ENCODE measurements at places on chromosomes 3 and 15.

- DNase-seq, result peak; percentile 59
These were observed 1.9 kb upstream of the VWA5B2 start for GRCh38 chr3:184227481-184227935.

DNA sequence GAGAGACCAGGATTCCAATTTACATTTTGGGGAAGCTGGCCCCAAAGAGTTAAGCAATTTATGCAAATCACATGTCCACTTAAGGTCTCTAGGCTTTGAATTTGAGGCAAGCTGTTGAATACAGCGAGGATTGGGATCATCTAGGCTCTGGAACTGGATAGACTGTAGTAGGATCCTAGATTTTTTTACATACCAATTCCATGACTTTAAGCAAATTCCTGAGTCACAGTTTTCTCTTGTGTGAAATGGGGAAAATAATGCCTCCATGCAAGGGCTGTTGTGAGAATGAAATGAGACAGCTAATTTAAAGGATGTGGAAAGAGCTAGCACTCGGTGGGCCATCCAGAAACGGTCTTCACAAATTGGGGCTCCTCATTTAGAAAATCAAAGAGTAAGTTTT lies 103.4 kb downstream of the MINAR1 start:
- no peak for DNase-seq

DNA sequence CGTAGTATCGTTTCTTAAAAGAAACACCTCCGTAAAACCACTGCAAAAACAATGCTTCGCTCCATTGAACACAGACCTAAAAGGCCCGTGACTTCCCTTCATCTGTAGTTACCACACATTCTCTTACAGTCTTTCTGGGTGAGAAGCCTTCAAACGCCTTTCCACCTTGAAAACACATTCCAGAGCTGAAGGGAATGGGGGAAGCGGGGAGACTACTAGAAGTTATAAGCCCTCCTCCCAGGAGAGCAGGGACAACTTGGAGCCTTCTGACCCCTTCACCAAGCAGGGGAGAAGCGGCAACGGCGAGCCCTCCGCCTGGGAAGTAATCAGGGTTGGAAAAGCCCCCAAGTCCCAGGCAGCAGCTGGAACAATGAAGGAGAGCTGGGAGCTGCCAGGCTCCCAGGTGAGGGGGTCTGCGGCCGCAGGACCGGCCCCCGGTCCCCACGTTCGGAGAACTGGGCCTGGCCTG lies 461 bp downstream of the SECISBP2L start:
- peak; percentile 64 for DNase-seq

GRCh38 chr15:42108806-42109205 lies 14.4 kb upstream of the PLA2G4D start:
- DNase-seq, result no peak

DNA sequence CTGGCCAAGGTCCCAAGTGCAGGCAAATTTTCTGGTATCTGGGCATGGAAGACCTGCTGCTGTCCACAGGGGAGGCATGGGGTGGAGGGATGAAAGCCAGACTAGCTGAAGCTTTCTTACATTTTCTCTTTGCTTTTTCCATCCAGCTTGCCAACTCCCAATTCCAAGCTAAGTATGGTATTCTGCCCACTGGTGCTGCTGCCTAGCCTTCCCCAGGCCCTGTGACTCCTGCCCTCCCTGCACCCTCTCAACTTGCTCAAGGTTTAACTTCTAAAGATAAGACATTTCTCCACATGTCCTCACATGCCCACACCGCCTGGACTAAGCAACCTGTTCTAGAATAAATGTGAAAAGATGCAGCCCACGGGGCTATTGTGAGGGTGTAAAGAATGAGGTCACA lies 59.5 kb upstream of the HACD2 start:
- DNase-seq, result no peak

GRCh38 chr3:110799271-110799670 lies 272.3 kb upstream of the NECTIN3 start:
- no peak for DNase-seq

DNA sequence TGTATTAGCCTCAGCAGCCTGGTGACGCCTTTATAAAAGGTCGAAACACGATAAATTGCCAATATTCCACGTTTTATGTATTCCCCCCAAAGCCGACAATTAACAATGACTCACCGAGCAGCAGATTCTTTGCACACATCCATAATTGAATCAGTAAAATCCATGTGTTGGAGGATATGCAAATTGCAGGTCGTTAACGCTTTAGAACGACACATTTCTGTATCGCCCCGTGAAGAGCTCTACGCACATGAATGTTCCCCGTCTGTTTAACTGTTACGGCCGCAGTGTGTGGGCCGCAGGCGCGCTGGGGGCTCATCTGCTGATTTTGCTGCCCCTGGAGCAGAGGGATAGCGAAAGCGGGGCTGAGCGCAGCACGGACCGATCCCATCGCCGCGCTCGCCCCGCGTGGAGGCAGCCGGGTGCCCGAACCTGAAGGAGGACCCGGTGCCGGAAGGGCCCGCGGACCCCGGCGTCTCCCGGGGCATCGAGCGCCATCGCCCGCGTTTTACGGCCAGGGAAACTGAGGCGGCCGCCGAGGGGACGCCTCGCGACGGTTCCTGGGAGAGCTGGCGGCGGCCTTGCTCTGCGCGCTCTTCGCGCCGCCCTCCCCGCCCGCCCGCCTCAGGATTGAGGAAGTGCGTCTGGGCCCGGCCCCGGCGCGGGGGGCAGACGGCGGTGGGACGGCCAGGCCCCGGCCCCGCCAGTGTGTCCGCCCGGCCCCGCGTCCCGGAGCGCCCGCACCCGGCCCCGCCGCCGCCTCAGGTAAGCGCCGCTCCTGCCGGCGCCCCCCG lies at the start of gene LRRK1:
Gene LRRK1, plus strand, starts transcription at position 668 of the 791 bp plus-strand sequence. CDS start 5,276 bp downstream, outside the sequence.
- peak; percentile 59 for DNase-seq

DNA sequence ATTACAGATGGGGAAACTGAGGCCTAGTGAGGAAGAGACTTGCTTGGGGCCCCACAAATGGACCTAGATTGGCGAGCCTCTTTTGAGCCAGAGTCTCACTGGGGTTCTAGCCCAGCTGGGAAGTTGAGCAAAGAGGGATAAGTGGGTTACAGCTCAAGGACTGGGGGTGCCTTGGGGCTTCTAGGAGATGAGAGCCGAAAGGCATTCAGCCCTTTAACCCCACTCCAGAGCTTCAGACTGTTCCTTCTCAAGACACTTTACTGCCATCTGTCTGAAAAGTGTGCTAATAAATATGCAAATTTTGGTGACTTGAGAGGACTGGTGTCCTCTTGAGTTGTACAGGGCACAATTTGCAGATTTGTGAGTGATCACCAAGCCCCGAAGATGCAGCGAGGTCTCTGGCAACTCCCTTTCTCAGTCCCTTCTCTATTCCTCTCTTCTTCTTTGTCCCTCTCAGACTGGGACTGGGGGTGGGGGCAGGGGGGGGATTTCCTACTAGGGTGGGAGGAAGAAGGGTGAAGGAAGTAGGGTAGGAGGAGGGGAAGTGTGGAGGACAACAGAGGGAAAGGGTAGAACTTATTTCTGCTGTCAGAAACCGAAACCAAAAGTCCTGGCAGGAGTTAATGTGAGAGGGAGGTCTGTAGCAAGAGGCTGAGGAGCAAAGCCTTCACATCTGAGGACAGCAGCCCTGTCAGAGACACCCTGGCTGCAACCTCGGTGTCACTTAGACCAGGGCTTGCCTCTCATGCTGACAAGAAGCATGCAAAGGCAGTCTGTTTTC lies 16.2 kb upstream of the ANKDD1A start:
- peak; percentile 51 for DNase-seq

DNA sequence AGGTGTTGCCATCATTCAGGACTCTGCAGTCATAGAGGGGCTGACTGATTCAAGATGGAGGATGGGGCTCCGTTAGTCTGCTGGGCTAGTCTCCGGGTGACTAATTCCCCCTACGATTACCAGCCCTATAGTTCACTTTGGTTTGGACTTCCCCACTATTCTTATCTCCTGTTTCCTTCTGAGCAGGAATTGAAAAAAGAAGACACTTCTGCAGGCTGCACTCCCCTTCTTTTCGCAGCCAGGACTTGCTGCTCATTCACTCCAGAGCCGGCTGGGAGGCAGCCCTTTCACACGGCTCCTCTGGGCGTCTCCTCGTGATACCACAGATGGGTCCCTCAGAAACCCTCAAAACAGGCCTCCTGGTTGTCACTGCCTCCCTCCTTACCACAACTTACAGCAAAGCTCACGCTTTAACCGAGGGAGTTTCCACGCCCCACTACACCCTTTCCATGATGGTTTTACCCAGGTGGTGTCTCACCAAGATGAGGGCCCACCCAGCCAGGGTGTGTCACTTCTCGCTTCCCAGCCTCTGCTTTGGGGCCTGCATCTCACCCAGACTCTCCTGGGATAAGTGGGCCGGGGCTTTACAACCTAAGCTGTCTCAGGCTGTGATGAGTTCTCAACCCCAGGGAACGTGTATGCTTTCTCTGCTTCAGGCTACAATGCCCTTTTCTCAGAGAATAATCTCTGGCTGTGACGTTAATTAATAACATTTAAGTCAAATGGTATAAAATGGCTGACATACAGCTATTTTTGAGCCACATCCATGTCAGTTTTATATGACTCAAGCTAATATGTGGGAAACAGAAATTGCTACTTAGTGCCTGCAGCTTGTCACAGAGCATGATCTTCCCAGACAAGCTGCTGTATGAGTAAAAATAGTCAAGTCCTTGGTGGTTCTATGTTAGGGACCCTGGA lies 11.9 kb downstream of the CX3CR1 start:
- no peak for DNase-seq

DNA sequence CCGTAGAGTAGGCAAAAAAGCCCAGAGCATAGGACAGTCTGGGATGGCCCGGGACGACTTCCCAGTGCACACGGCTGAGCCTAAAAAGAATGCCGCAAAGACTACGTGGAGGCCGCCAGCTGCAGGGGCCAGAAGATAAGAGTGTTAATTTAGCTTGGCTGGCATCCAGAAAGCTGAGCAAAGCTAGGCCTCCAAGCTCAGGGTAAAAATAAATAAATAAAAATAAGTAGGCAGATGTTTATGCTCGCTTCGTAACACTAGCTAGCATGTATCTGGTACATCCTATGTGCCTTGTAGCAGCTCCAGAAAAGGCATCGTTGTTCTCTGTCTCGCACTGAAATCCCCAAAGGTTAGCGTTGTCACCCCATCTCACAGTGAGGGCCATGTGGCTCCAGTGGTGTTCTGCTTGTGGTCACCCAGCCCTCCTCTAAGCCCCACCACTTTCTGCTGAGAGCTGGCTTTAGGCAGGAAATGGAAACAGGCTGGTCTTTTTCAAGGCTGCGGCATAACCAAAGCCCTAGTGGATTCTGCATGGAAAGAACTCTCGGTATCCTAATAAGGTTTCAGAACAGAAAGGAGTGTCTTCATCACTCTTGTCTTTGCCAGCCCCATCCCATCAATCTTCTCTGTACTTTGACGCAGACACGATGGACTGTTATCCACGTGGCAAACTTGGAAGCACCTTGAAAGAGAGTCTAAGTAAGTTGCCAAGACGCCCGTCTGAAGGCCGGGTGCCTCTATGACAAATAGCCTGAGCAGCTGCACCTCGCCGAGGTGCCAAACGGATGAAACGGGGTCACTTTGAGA lies 58.1 kb upstream of the MEF2A start:
- DNase-seq, result no peak

DNA sequence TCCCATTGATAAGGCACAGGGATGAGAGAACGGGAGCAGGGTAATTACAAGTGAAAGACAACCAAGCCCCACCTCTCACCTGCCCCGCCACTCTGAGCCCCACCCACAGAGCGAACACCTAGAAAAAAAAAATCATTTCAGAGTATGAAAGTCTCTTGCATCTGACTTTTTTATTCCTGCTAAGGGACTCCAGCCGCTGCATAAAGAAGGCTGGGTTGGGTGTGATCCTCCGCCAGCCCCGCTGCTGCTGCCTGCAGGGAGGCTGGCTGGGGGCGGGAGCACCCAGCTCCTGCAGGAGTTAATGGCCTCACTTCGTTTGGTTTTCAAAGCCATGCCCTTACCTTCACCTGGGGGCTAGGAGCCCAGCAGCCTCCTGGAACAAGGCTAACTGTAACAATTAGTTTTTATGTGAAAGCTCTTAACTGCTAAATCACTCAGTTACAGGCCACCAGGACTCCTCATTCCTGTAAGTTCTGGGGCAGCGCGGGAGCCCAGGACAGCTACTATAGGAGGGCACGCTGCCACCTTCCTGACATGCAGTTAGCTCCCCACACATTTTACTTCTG lies 78.0 kb upstream of the SNRPA1 start:
- no peak for DNase-seq

GRCh38 chr3:120850381-120851295 lies 57.4 kb upstream of the STXBP5L start:
- no peak for DNase-seq

GRCh38 chr3:196051282-196052076 lies 30.4 kb downstream of the TFRC start:
- no peak for DNase-seq

GRCh38 chr15:95760508-95760907 lies 570.0 kb upstream of the NR2F2 start:
- no peak for DNase-seq

- no peak for DNase-seq
These were observed 35.2 kb downstream of the IFT122 start for GRCh38 chr3:129474984-129475804.

DNA sequence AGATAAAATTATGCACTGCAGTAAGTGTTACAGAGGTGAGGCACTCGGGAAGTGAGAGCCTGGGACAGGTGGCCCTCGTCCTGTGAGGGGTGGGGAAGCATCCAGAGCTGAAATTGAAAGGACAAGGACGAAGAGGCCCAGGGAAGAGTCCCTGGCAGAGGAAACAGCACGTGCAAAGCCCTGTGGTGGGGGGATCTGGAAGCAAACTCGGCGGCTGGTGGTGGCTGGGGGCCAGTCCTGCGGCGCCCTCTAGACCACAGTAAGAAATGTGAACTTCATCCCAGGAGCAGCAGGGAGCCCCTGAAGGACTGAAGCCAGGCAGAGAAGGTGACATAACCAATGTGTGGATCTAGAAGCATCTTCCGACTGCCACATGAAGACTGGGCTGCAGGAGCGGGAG lies 42.8 kb downstream of the GRIP2 start:
- DNase-seq, result no peak

DNA sequence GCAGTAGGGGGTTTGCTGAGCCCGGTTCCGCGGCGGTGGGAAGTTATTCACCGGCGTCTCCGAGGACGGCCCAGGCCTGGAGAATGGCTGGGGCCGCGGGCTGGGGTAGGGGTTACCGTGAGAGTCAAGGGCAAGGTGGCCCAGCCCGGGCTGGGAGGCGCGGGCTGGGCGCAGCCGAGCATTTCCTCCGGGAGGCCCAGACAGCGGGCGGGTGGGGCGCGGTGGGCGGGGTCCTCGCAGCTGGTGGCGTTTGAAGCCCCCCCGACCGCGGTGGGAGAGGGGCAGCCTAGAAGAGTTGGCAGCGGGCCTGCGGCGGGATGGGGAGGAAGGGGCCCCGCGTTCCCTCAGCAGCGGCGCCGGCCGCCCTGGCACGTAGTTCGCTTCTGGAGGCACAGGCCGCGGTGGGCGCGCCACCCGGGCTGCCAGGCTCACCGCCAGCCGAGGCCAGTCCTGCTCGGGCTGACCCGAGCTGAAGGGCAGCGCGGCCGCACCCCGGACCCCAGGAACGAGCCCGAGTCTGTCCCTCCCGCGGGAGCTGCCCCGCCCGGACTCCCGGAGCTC lies 960 bp upstream of the KLF13 start:
- DNase-seq, result peak; percentile 61

- DNase-seq, result no peak
These were observed 292.0 kb upstream of the SLCO3A1 start for GRCh38 chr15:91561371-91562100.

GRCh38 chr3:4987538-4988296 lies 8.5 kb downstream of the BHLHE40 start:
- DNase-seq, result no peak

GRCh38 chr3:81545572-81545971 lies 215.9 kb downstream of the GBE1 start:
- no peak for DNase-seq

GRCh38 chr3:151296226-151296625 lies 17.9 kb upstream of the P2RY14 start:
- no peak for DNase-seq
